ENCODE measurements at places on chromosomes 12 and 14. TPM values are rescaled to one million over a fixed set of nuclear protein-coding genes. Genes with fewer than 3 reads are reported as not detected.

DNA sequence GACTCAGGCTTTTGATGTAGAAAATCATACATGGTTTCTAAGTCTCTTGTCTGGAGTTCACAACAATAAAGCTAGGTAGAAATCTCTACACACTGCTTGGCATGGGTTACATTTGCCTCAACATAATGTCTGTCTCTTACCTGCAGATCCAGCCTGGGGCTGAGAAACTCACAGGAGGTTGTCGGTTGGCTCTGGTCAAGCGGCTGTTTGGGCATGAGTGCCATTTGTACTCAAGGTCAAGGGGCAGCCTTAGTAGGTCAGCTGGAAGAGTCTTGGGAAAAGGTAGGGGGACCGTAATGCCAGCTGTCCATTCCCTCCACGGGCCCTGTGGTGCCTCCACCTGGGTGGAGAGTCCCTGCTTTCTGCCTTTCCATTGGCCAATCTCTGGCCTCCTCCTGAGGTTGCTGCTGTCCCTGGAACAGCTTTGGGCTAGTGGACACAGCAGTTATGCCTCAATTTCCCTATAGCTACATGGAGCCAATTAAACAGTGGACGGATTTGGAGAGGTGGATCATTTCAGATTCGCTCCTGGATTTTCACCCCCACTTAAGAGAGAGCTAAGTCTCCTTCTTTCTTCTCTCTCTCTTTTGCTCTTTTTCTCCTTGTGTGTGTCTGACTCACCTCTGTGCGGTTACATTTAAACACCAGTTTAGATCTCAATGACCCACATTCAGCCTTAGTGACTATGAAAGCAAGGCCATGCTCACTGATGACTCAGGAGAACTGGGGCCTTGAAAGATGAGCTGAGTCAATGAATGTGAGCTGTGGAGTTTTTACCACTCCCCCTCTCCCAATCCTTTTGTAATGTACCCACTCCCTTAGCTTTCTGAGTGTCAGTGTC is 132.8 kb upstream of the HIF1A start:
- peak; percentile 99 for DNase-seq

DNA sequence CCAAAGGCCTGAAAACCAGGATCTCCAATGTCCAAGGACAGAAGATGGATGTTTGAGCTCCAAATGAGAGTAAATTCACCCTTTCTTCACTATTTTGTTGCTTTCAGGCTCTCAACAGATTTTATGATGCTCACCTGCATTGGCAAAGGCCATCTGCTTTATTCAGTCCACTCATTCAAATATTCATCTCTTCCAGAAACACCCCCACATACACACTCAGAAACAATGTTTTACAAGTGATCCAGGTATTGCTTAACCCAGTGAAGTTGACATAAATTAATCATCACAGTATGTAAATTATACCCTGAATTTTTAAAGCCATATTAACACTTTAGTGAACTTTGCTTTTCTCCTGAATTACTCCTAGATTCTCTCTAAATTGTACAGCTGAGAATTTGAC is 63.3 kb downstream of the DUSP6 start:
- no peak for DNase-seq

DNA sequence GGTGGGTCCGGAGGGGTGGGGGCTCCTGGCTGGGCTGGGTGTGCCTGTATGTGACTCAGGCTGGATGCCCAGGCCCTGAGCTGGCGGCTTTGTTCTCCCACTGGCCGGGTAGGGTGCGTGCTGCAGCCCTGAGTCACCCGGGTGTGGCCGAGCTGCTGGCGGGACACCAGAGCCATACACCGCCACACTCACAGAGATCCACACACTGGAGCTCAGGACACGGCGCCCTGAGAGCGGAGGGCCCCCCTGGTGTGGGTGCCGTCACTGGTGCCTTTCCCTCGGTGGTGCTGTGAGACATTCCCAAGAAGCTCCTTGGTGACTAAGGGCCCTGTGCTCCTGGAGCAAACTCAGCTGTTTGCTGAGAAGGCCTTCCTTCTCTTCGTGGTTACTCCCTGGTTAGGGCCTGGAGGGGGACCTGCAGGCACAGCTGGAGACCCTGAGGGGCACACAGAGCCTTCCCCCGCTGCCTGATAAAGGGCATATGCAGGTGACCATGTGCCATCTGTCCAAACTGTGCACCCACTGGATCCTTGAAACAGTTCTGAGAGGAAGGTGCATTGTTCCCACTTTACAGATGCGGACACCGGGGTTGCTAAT is 44.3 kb downstream of the KRT80 start:
- DNase-seq: peak; percentile 100

- no peak for DNase-seq
Observed at GRCh38 chr14:92701826-92702225, 46.6 kb downstream of the LGMN start.

HECTD1 gene
- total RNA-seq: 121 TPM

ERH gene
- total RNA-seq: 262 TPM

CLEC4A gene
- not detected for total RNA-seq

GRCh38 chr14:69491193-69491592 is 6.7 kb downstream of the PLEKHD1 start:
- no peak for DNase-seq

DNA sequence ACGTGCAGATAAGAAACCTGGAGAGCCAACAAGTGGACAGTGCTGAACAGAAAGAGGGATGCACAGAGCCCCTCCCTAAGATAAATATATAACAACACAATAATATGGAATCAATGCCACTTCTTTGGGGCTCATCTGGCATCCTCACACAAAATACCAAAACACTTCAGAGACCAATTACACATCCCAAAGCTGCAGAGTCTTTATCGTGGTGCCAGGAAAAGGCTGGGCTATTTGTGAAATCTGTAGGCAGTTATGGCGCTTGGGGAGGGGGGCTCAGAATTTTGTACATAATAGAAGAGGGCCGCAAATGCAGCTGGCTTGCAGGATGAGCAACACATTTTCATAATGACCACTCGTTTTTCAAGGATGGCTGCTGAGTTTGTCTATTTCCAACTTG is 160.4 kb upstream of the NOS1 start:
- DNase-seq: no peak

DNA sequence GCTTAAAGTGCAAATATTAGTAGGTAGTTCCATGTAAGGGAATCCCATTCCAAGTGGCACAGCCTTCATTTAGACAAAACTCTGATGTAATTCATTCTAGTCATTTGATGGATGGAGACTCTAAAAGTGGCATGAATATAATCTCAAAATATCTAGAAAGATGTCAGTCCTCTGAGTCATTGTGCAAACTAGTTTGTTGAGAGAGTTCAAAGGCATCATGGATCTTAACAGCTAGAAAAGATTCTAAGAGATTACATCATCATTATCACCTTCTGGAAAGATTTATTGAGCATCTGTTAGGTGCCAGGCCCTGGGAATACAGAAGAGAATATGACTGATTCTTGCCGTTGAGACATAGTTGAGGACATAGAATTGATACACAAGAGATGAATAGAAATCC is 30.7 kb downstream of the CRADD start:
- peak; percentile 39 for DNase-seq

DNA sequence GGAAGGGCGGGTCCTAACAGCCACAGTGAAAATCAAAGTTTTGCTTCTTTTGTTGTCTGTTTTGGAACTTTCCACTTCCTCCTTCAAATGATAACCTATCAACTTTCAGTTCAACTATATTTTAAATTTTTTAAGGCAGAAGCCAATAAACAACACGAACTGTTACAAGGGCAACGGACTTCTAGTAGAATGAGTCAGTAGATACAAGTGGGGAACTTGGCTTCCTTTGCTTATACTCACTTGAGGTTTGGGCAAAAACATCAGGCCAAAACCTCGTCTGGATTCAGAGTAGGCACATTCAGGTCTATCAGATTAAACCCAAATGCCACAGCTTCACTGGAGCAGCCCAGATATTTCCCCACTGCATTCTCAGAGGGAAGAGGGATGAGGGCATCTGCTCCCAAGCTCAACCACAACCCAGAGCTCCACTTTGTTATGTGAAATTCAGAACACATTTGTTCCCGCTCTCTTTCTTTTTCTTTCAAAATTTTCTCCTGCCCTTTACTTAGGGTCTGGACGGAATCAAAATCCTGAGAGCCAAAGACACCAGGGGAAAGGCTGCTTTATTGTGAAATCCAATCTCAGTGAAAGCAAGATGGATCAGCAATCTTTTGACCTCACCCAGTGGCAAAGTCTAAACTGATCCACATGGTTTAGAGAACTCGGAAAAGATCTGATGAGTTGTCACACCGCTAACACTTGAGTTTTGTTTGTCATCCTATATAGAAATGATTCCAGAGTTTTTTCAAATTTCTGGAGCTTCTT is 152.5 kb upstream of the BTG1 start:
- peak; percentile 57 for DNase-seq

GRCh38 chr12:102232446-102232845 is 34.8 kb upstream of the PMCH start:
- no peak for DNase-seq

DNA sequence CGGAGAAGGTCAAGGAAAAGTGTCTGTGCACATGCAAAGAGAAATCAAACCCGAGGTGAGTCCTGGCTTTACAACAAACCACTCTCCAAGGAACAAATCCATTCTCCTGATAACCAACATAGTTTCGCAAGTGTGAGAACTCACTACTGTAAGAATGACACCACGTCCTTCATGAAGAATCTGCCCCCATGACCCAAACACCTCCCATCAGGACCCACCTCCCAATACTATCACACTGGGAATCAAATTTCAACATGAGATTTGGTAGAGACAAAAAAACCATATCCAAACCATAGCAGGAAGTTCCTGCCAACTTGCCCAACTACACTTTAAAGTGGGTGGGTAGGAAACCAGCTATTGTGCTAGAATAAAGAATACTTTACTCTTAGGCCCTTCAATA is 2.4 kb upstream of the ERC1 start:
- peak; percentile 16 for DNase-seq

GRCh38 chr12:6618483-6619225 is 11.5 kb upstream of the CHD4 start:
- no peak for DNase-seq

DNA sequence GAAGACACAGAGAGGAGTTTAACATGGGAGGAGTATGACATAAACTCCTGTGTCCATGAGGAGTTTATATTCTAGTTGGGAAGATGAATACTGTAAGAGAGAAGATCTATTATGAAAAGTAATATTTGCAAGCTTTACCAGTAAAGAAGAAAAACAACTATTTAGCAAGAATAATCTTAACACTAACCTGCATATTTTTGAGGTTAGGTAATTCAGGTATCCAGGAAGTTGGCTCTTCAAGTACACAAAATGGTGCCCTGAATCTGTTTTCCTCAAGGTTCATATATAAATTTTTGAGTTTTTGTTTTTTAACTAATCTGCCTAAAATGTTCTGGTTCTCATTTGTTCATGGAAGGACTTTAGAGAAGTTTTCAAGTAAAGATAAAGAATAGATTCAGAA is 33.9 kb upstream of the KCNMB4 start:
- no peak for DNase-seq

DNA sequence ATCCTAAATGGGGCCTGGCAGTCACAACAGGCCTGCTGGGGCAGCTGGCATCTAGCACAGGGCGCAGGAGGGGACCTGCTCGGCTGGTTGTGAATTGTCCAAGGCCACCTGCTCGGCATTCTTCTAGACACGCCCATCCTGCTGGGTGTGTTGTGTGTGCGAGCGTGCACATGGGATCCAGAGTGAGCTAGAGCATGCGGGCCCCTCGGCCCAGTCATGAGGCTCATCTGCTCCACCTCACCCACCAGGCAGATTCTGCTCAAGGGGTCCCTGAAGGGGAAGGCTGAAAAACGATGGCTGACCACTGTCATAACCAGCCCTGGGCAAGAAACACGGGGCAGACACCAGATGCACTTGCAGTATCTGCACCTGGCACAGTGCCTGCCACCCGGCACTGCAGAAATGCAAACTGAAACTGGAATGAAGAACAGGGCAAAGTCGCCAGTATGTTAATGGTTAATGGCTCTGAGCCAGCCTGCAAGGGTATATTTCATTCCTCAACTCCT is 31.8 kb downstream of the MAX start:
- DNase-seq: no peak

DNA sequence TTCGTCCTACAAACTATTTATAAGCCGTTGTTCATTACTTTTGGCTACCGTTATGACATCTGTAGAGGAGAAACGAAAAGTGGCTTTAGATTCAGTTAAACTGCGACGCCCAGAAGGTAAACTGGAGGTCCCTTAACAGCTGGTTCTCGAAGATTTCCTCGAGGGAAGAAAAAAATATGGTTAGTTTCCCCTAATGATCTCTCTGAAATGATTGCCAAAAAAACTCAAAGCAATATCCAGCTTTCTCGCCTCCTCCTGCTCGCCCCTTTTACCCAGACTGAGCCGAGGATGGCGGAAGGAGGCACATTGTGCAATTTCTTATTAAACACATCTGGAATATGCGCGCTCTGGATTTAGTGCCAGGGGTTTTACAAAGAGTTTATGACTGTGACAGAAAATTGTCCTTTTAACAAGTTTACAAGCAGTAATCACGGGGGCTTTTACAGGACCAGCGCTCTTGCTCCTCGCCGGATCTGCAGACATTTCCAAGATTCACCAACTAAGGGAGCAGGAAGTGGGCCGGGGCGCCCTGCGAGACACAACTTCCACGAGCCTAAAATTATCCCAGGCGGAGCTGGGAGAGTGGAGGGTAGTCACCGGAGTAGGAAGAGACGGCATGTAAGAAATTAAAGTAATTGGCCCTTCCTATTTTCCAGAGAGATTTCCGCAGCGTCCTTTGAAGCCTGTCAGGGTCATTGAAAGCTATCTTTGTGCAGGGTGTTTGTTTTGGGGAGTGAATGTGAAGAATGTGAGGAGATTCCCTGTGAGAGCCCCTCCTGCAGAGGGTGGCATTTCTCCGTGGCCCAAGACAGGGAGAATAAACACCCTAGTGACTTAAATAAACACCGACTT is 5.6 kb downstream of the SIX1 start:
- no peak for DNase-seq

GRCh38 chr12:80491166-80491565 is 47.1 kb downstream of the PTPRQ start:
- no peak for DNase-seq

Measured in Daoy (cell line).